A549 treated with Hydrocortisone at 1 μM for 4 hours (cell line): ENCODE measurements at places on chromosomes 5 and 9. TPM values are rescaled to one million over a fixed set of nuclear protein-coding genes. Genes with fewer than 3 reads are reported as not detected.

Gene TIMD4
- 0.70 to 1.4 TPM (median 1.1 TPM) in 5 replicates for total RNA-seq

Gene GARIN3
- not detected in 5 replicates for total RNA-seq

Gene HAVCR2
- 0.16 to 0.57 TPM (median 0.28 TPM) in 5 replicates for total RNA-seq

Gene C5
- 11.4 to 14.2 TPM (median 12.1 TPM) in 5 replicates for total RNA-seq

Gene PCDHGB4
- 0.56 to 1.1 TPM (median 0.85 TPM) in 5 replicates for total RNA-seq

Gene IFNA2
- not detected in 5 replicates for total RNA-seq

Gene SMIM33
- total RNA-seq = not detected in 5 replicates

Gene MARVELD2
- 2.0 to 4.3 TPM (median 2.4 TPM) in 5 replicates for total RNA-seq

Gene OTP
- total RNA-seq = 0.03 to 0.16 TPM (median 0.13 TPM) in 5 replicates

Gene ANKRD34B
- 0.03 to 0.17 TPM (median 0.06 TPM) in 3 of 5 replicates, not detected in the others for total RNA-seq

Gene LCN2
- 2.8 to 5.4 TPM (median 3.3 TPM) in 5 replicates for total RNA-seq

Gene RAPGEF1
- 38.5 to 50.3 TPM (median 47.1 TPM) in 5 replicates for total RNA-seq

Gene CACNA1B
- 0.02 to 0.05 TPM (median 0.03 TPM) in 5 replicates for total RNA-seq

Gene FOXD4
- total RNA-seq = 0.23 to 0.55 TPM (median 0.44 TPM) in 5 replicates

Gene SLC34A1
- not detected in 5 replicates for total RNA-seq

Gene NINJ1
- total RNA-seq = 65.8 to 103 TPM (median 80.5 TPM) in 5 replicates

Gene TAF11L5
- not detected in 5 replicates for total RNA-seq

Gene ADAMTS6
- 0.05 to 0.10 TPM (median 0.06 TPM) in 3 of 5 replicates, not detected in the others for total RNA-seq

Gene MLANA
- not detected in 5 replicates for total RNA-seq

Gene HEMGN
- total RNA-seq = not detected in 5 replicates

Gene TMEM171
- total RNA-seq = 4.6 to 6.6 TPM (median 5.8 TPM) in 5 replicates

Gene JADE2
- 33.0 to 36.8 TPM (median 34.9 TPM) in 5 replicates for total RNA-seq

Gene BTF3
- total RNA-seq = 1,044 to 1,119 TPM (median 1,102 TPM) in 5 replicates

Gene WNK2
- 5.6 to 6.5 TPM (median 6.4 TPM) in 5 replicates for total RNA-seq

Gene RNF38
- total RNA-seq = 6.5 to 10.0 TPM (median 8.7 TPM) in 5 replicates

Gene SLC36A3
- total RNA-seq = not detected in 5 replicates

Gene SPEF2
- 1.5 to 2.4 TPM (median 2.2 TPM) in 5 replicates for total RNA-seq

Gene FOCAD
- 14.4 to 19.7 TPM (median 15.3 TPM) in 5 replicates for total RNA-seq

Gene PCDHGA5
- total RNA-seq = 0.10 to 0.23 TPM (median 0.13 TPM) in 5 replicates

Gene TNFSF8
- not detected in 5 replicates for total RNA-seq

Gene EQTN
- total RNA-seq = not detected in 5 replicates

Gene COL27A1
- total RNA-seq = 8.2 to 9.9 TPM (median 8.2 TPM) in 5 replicates

Gene APBA1
- 0.09 to 0.56 TPM (median 0.12 TPM) in 5 replicates for total RNA-seq

Gene CCNO
- 4.3 to 8.1 TPM (median 7.0 TPM) in 5 replicates for total RNA-seq

Gene FAM78A
- total RNA-seq = 0.27 to 0.53 TPM (median 0.38 TPM) in 5 replicates

Gene PRDM9
- total RNA-seq = 0.03 TPM in 1 of 5 replicates, not detected in the others

Gene ADAMTS13
- 0.51 to 0.73 TPM (median 0.56 TPM) in 5 replicates for total RNA-seq

Gene MORN5
- not detected in 5 replicates for total RNA-seq

Gene CCNJL
- total RNA-seq = 9.9 to 14.0 TPM (median 10.9 TPM) in 5 replicates

Gene LIX1
- total RNA-seq = not detected in 5 replicates
